Retina (tissue), 1 donor: ENCODE measurements at places on chromosomes 6 and 20.

GRCh38 chr6:140636271-140636907, 1261.9 kb upstream of the CITED2 start:
- DNase-seq = peak; percentile 69

- peak; percentile 82 for DNase-seq
These were observed 315.4 kb upstream of the CDYL start for GRCh38 chr6:4460586-4461475.

DNA sequence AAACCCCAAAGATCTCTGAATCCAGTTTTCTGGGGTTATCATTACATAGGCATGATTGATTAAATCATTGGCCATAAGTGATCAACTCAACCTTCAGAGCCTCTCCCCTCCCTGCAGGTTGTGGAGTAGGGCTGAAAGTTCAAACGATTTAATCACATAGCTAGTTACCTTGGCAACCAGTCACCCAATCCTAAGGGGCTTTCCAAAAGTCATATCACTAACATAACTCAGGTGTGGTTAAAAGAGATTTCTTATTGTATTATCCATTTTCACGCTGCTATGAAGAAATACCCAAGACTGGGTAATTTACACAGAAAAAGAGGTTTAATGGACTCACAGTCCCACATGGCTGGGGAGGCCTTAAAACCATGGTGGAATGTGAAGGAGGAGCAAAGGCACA, 935.1 kb upstream of the SLC35B3 start:
- DNase-seq = no peak

DNA sequence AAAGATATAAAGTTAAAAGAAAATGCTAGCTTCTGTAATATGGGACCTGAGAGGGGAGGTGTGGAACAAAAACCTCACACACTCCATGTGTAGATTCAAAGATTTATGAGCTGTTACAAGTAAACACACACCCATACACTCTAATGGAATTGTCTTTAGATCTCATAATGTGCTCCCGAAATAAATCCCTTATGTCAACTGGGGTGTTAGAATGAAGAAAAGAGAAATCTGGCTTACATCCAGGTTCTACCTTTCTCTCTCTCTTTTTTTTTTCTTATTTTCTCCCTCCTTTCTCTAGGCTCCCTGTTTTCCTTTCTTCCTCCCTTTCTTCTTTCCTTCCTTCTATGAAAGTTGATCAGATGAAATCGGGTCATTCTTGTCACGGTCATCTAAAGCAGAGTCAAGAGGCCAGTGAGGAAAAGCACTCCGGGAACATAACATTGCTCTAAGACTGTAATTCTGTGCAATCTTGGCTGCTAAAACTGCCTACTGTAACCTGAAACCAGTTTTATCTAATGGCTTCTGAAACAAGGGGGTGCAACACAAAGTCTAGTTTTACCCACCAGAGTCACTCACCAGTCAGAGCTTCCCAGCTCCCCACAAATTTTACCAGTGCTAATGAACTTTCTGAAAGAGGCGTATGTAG, 68.3 kb upstream of the BTBD3 start:
- DNase-seq = no peak

DNA sequence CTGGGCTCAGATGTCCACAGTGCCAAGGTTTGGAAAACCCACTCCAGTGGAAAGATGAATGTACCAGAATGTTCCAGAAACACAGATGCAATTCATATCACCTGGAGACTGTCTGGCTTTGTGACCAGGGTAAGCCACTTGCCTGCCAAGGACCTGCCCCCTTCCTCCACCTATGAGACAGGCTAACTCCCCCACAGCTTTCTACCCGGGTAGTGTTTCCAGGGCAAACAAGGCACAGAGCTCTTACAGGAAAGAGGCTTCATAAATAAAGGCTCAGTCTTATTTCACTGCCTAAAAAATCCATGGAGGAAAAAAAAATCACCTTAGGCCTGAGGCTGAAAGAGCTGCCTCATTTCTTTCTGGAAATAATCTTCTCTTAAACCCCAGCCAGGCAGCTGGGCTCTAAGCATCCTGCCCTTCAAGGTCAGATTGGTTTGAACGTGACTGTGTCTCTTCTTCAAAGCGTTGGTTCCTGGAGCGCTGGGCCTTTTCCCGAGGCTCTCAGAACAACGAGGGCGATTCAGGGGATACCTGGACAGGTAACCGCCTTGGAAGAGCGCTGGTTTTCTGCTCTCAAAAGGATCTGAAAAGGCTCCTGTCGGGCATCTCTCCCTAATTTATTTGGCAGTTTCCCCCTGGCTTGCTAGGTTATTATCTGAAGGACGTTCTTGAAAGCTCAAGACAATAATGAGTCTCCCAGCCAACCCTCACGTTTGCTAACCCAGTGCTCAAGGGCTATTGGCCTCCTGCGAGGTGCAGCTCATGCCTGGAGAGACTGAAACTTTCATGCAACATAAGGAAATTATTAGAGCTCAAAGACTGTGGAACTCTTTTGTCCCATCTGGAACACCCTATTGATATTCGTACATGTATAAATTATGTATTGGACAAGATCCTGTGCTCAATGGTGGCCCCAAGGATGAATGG, 199.2 kb upstream of the PMEPA1 start:
- no peak for DNase-seq

DNA sequence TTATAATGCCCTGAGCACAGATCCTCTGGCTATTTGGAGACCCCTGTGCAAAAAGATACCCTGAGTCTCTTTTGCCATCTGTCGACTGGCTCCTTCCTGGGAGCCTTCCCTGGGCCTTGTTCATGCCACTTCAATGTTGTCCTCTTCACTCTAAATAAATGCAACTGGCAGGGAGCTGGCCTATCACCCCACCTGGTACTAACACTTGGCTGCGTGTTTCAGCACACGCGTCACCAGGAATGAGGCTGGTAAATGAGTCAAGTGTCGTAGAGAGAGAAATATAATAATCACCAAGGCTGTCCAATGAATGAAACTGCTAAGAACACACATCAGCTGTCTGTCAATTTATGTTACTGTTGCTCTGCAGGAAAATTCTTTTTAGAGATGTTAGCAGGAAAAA, 374.6 kb upstream of the JARID2 start:
- DNase-seq = peak; percentile 16

GRCh38 chr20:36133821-36134220, 20.7 kb upstream of the EPB41L1 start:
- DNase-seq = no peak

DNA sequence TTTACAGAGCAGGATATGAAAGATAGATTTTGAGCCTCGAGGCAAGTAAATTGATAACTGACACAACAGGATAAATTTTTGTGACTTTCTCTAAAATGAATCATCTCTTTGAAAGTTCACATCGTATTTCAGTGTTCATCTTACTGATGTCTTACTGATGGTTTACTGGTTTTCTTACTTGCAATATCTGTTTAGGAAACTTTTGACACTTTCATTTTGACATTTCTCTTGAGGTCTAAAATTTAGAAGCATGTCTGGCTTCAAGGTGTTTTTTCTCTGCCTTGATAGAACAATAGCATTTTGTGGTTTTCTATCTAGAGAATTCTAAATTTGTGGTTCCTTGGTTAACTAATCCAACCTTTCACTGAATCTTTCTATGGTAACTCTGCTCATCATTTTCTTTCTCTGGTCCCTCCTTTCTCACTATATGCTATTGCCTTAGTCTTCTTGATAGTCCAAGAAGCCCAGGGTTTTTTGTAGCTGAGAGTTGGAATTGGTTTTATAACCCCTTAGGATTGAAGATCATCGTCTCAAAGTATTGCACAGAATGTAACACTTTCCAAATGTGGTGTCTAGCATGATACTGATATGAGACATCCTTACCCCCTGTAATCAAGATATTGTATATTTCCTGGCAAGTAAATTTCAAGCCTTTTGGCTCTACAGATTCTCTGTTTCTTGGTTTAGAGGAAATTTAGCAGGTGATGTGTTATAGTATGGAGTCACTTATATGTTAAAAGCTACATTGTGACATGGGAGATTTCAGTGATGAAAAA, 98.7 kb downstream of the RNF144B start:
- DNase-seq = no peak

GRCh38 chr6:108676555-108676954, 115.8 kb downstream of the FOXO3 start:
- no peak for DNase-seq

- no peak for DNase-seq
These were observed 42.9 kb upstream of the SPACA1 start for GRCh38 chr6:88004707-88005106.

- no peak for DNase-seq
These were observed 36.9 kb upstream of the CD2AP start for GRCh38 chr6:47440719-47441118.

GRCh38 chr6:21099338-21100314, 493.9 kb upstream of the SOX4 start:
- no peak for DNase-seq

DNA sequence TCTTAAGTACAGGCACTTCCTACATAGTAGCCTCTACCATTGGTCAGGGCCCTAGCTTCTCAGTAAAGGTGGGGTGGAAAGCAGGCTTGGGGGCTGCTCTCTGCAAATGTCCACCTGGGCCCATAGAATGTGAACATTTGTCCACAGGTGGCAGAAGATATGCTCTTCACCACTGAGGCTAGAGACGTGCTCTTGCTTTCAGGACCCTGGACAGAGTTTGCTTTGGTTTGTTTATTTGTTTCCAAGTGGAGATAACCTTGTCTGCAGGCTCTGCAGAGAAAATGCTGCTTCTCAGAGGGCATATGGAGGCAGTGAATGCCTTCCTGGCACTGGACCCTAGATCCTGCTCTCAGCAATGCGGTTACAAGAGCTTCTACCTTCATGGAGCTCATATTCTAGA, 129.0 kb downstream of the F13A1 start:
- no peak for DNase-seq

- DNase-seq = no peak
These were observed 35.6 kb upstream of the TMEM181 start for GRCh38 chr6:158524311-158524710.

GRCh38 chr20:35257175-35257909, 20.6 kb downstream of the MMP24OS start:
- DNase-seq = no peak

DNA sequence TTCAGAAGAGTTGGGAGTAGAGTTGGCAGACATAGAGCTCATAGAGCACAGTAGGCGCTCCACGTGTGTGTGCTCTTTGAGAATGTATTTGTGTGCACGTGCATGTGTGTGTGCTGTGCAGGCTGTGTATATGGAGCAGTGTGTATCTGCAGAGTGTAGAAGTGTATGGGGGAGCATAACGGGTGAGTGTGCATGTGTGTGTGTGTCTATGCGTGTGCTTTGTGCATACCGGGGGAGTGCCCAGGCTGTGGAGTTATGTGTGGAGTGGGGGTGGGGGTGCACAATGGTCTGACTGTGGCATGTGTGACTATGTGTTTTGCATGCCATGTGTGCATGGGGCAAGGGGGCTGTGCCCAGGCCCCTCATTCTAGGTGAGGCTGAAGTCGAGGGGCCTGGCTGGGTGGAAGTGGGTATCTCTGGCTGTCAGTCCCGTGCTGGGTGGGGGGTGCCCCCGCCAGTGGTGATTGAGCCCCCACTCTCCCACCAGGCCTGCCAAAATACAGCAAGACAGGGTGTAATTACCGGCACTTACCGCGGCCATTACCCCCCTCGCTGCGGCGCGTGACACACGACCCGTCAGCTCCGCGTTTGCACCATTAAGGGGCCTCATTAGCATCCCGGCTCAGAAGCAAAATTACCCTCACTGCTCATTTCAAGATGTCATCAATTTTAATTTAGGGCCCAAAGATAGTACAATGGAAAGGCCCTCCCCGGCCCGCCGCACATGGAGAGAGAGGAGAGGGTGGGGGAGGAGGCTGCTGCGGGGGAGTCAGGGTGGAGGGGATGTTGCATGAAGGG, 39.1 kb downstream of the MDFI start:
- peak; percentile 60 for DNase-seq
